Hair follicular keratinocyte (primary cell): ENCODE measurements at places on chromosomes 11 and 22. TPM values are rescaled to one million over a fixed set of nuclear protein-coding genes. Genes with fewer than 3 reads are reported as not detected.

DBX1 gene
- not detected in 2 replicates for total RNA-seq

SPI1 gene
- not detected in 2 replicates for total RNA-seq

MYEOV gene
- total RNA-seq: not detected in 2 replicates

OTOG gene
- not detected in 2 replicates for total RNA-seq

APOBEC3H gene
- total RNA-seq: 0.11 TPM in 1 of 2 replicates, not detected in the other

ACR gene
- not detected in 2 replicates for total RNA-seq

MUC6 gene
- not detected in 2 replicates for total RNA-seq

SAA4 gene
- total RNA-seq: not detected in 2 replicates
